ENCODE measurements at places on chromosomes 16 and 17. TPM values are rescaled to one million over a fixed set of nuclear protein-coding genes. Genes with fewer than 3 reads are reported as not detected.

- no peak for DNase-seq
Measured at GRCh38 chr16:515175-515938, 12.2 kb upstream of the CAPN15 start.

DNA sequence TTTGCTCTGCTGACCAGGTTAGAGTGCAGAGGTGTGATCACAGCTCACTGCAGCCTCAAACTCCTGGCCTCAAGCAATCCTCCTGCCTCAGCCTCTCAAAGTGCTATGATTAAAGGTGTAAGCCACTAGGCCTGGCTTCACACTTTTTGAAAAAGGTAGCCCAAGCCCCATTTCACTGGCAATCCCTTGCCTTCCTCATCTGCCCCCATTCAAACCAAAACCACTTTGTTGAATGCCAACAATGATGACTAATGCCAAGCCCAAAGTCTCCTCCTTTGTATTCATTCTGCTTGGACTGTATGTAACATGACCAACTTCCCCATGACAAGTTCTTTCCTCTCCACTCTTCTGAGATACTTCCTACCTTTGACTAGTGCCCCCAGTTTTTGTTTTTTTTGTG, 33.1 kb downstream of the N4BP1 start:
- peak; percentile 33 for DNase-seq

- no peak for DNase-seq
Measured at GRCh38 chr16:19861811-19862327, 22.8 kb downstream of the GPRC5B start.

GRCh38 chr17:74325743-74326379, at the start of gene KIF19:
TSS of gene KIF19 (plus strand) at chr17:74326226. CDS start at chr17:74326350, 124 bp downstream.
- peak; percentile 63 for DNase-seq

- DNase-seq: no peak
Measured at GRCh38 chr16:8372141-8372540, 218.2 kb downstream of the TMEM114 start.

GRCh38 chr17:57534863-57535248, 210.2 kb downstream of the CCDC182 start:
- no peak for DNase-seq

GRCh38 chr16:86232496-86232895, 277.8 kb upstream of the FOXF1 start:
- no peak for DNase-seq

DNA sequence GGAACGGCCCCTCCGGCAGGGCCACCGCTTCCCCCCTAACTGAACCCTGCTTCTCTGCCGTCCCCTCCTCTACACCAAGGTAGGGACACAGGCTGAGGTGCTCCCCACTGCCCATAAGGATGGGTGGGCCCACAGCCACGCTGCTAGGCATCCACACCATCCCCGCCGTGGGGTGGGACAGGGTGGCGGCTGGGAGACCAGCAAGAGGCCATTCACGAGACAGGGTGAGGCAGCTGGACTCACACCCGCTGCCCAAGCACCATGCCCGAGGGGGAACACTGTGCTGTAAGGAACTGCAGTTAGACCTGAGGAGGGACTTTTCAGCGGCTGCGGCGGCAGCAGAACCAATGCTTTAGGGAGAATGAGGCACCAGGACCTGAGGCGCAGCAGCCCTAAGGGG, 47.5 kb upstream of the RRN3 start:
- DNase-seq: no peak

DNA sequence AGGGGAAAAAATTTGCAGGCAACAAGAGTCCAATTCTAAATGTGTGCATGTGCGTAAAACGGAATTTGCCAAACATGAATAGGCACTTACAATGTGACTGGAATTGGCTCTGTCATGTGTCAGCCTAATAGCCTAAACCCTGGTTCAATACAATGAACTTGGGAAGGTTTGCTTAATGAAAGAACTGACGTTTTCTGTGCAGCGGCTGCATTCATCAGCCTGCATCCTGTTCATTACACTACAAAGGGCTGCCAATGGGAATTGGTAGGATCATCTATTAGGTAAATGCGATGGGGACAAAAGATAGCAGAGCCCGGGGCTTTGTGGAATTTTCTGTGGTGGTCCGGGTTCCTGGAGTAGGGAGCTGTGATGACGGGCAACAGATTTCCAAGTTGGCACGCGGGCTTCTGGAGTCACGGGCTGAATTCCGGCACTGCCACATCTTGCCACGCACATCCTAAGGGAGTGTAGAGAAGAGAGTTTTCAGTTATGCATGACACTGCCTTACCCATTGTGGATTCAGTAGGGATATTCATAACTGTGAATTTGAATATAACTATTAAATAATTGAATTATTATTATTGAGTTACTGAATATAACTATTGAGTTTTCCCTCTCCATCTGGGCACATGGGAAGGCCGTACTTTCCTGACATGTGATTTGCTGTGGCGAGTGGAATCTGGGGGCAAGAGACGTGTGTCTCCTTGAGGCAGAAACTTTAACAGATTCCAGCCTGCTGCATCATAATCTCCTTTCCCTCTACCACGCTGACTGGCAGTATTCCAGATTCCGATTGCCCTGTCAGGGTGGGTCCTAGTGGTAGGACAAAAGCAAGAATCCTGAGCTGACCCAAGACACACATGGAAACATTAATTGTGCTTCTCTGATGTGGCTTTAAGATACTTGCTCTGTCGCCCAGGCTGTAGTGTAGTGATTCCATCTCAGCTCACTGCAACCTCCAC, 565.6 kb downstream of the WWOX start:
- DNase-seq: no peak

DNA sequence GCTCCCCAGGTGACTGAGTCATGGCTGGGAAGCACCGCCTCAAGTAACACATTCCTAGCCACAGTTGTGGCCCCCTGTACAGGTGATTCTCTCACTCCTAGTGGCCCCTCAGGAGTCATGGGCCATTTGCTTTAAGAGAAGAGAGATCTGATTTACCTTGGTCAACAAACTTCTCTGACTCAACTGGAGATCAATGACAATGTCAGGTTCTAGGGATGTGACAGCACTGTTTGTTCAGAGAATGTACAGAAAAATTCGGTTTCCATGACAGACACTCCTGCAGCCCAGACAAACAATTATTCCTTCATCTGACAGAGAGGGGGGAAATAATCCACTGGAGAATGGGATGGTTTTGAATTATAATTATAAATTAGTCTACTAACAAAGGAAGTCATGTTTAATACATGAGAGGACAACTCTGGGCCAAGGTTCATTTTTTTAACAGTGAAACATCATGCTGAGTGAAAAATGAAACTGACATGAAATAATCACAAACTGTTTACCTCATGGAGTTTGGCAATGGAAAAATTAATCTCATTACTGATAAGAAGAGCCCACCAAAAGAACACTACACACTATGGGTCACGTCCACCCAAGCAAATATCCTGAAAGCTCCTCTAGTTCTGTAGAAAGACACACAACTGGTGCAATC, 9.7 kb downstream of the ERN1 start:
- no peak for DNase-seq

DNA sequence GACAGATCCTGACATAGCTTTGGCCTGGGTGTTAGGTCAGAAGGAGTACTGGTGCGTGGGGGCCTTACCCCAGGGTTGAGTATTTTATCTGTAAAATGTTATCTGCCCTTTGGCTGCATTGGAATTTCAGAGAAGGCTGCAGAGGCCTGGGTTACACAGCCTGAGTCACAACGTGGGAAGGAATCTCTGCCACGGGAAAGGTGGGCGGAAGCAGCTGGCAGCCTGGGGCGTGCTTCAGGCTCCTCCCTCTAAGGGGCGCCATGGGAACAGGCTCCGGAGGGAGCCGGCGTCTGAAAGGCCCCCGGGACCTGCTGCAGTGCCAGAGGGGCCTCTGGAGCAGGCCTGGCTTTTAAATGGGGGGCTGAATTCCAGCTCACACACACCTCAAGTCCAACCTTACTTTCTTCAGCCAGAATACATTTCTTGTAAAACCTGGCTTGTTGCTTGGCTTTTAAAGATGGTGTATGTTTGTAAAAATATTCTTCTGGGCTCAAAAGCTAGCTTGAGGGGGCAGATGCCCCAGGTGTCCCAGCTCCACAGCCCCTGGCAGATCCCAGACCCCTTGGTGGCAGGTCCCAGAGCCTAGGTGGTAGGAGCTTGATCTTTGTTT, 142.2 kb downstream of the RAB11FIP4 start:
- DNase-seq: peak; percentile 90

GRCh38 chr17:40194821-40195220, 17.6 kb downstream of the RAPGEFL1 start:
- no peak for DNase-seq

GRCh38 chr16:7351610-7352510, 19.2 kb downstream of the RBFOX1 start:
- DNase-seq: no peak

DNA sequence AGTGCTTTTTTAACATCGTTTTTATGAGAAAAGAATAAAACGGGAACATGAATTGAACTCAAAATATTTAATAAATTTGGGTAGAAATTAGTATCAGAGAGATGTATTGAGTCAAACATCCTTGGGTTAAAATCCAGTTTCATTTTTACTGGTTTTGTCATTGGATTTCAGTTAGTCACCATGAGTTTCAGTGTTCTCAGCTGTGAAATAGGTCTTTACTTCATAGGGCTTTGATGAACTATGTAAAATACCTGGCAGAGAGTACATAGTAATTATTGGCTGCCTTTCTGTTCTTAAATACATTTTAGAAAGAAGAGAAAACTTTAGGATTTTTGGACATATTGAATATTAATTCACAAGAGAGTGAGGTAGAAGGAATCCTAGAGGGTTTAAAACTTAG, 105.8 kb downstream of the TANC2 start:
- no peak for DNase-seq

CACNG1 gene
- total RNA-seq: not detected

EME1 gene
- 9.2 TPM for total RNA-seq

C17orf67 gene
- total RNA-seq: not detected

DUSP3 gene
- 14.2 TPM for total RNA-seq

SLC4A1 gene
- total RNA-seq: not detected
